Astrocyte of the spinal cord (primary cell): ENCODE measurements at places on chromosomes 13 and 19.

- DNase-seq, result peak; percentile 48
These were observed 655.5 kb downstream of the PCDH9 start for GRCh38 chr13:66574606-66575005.

DNA sequence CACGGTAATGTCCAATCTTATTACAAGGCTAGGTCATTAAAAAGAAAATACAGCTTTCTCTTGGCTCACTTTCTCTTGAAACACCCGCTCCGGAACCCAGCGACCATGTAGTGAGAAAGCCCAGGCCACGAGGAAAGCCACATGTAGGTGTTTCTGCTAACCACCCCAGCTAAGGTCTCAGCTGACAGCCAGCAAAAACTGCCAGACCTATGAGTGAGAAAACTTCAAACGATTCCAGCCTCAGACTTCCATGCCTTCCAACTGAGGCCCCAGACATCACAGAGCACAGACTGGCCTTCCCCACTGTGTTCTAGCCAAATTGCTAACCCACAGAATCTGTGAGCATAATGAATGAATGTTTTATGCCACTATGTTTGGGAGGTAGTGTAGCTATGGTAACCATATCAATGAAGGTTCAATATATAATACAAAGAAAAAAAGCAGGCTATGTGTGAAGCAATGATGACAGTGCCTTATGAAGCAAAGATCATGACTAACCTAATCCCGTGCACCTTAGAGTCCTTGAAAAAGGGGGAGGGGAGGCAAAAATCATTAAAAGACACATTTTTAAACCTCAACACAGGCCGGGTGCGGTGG is 11.9 kb upstream of the TPTE2 start:
- no peak for DNase-seq

DNA sequence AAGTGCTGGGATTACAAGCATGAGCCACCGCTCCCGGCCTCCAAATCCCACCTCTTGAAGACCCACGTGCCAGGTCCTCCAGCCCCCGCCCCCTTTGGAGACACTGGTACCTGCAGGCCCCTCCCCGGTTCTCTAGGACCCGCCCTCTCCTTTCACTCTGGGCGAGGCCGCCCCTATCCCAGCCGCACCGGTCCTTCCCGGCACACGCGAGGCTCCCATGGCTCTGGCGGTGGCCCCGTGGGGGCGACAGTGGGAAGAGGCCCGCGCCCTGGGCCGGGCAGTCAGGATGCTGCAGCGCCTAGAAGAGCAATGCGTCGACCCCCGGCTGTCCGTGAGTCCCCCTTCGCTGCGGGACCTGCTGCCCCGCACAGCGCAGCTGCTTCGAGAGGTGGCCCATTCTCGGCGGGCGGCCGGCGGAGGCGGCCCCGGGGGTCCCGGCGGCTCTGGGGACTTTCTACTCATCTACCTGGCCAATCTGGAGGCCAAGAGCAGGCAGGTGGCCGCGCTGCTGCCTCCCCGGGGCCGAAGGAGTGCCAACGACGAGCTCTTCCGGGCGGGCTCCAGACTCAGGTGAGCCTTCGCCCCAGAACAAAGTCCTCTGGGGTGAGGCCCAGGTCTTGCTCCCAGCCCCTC is at the start of gene CBLC:
CBLC (plus strand) TSS at position 176 of the 633 bp plus-strand sequence; CDS start at position 218, 42 bp downstream.
- no peak for DNase-seq

- no peak for DNase-seq
These were observed at the start of gene ANKLE1 for GRCh38 chr19:17281391-17282304. Gene ANKLE1, plus strand, starts transcription at chr19:17281901. Its CDS starts 20 bp downstream, at chr19:17281921.

DNA sequence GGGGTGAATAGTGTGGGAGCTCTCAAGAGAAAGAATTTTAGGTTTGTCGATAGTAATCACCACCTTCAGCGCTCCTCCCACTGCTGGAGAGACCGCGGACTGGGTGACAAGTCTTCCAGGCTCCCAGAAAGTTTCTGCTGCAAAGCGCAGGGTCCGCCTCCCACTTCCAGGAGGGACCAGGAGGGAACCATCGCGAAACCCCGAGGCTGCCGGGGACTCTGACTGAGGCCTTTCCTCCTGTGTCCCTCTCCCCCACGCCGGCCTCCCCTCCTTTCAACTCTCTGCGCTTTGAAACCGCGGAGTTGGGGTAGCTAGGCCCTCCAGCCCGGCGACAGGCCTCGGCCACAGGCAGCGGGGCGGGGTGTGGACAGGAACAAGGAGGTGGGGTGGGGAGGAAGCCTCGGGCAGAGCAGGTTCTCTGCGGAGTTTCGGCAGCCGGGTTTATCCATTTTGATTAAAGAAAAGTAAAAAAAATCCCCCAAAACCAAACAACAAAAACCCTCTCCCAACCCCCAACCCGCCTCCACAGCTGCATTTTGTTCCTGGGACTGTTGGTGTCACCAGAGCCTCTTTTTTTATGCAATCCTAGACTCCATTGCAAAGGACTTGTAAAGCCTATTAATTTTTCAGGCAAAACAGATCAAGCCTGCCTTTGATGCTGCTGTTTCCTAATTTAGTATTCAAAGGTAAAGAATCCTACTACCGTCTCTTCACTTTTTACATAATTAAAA is 157.2 kb downstream of the TM9SF2 start:
- peak; percentile 82 for DNase-seq

DNA sequence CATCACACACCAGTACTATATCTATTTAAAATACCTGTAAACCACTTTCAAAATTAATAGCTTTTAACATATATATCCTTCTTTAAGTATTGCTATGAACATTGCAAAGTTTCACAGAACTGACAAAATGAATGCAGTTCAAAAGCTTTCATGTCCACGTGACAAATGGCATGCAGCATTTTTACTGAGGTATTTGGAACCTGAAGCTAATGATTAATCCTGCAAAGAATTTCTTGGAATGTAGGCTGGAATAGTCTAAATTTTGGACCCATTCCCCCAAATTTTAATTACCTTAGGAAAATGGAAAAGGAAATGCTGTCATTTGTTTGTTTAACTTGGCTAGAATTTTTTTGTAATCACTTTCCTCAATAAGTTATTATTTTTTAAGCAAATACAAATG is 423.8 kb upstream of the GPC6 start:
- DNase-seq, result no peak

GRCh38 chr19:13116282-13117175 is at the start of gene TRMT1:
Gene TRMT1, minus strand, starts transcription at chr19:13116740. Its CDS starts 341 bp downstream, at chr19:13116399.
- peak; percentile 93 for DNase-seq

DNA sequence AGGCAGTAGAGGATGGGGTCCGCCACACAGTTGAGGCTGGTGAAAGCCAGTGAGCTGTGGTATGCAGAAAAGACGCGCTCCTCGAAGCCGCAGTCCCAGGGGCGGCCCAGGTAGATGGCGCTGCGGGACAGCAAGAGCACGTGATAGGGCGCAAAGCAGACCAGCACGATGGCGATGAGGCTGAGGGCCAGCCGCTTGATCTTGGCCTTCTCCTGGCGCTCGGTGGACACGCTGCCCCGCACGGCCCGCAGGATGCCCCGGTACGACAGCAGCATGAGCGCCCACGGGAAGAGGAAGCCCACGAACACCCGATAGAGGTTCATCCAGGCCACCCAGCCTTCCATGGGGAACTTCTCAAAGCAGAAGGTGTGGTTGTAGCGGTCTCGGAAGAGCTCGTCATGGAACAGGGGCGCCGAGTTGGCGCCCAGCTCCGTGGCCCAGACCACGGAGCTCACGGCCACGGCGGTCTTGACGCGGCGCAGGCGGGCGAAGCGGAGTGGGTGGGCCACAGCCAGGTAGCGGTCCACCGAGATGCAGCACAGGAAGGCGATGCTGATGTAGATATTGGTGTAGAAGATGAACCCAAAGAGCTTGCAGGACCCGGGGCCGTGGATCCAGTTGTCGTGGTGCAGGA is 6.5 kb upstream of the OPA3 start:
- peak; percentile 19 for DNase-seq

- DNase-seq, result no peak
These were observed 134.7 kb downstream of the KCNRG start for GRCh38 chr13:50149932-50150331.

- DNase-seq, result no peak
These were observed 29.8 kb upstream of the SPACA7 start for GRCh38 chr13:112346173-112346898.

DNA sequence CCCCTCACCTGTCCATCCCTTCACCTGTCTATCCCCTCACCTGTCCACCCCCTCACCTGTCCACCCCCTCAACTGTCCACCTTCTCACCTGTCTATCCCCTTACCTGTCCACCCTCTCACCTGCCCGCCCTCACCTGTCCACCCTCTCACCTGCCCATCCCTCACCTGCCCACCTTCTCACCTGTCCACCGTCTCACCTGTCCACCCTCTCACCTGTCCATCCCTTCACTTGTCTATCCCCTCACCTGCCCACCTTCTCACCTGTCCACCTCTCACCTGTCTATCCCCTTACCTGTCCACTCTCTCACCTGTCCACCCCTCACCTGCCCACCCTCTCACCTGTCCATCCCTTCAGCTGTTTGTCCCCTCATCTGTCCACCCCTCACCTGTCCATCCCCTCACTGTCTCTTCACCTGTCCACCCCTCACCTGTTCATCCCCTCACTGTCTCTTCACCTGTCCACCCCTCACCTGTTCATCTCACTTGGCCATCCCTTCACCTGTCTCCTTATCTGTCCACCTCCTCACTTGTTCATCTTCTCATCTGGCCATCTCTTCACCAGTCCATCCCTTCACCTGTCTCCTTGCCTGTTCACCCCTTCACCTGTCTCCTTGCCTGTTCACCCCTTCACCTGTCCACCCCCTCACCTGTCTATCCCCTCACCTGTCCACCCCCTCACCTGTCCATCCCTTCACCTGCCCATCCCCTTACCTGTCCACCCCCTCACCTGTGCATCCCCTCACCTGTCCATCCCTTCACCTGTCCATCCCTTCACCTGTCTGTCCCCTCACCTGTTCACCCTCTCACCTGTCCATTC is 12.7 kb upstream of the KANK2 start:
- no peak for DNase-seq

DNA sequence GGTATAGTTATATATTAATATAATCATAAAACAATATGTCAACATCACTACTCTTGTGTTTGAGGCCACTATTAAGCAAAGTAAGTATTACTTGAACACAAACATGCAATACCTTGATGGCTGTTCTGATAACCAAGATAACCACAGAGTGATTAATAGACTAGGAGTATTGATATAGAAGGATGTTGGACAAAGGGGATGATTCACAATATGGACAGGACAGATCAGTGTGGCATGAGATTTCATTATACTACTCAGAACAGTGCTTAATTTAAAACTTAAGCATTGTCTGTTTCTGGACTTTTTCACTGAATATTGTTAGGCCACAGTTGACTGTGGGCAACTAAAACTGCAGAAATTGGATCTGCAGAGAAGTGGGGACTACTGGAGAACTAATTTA is 384.2 kb downstream of the SLITRK1 start:
- DNase-seq, result no peak

DNA sequence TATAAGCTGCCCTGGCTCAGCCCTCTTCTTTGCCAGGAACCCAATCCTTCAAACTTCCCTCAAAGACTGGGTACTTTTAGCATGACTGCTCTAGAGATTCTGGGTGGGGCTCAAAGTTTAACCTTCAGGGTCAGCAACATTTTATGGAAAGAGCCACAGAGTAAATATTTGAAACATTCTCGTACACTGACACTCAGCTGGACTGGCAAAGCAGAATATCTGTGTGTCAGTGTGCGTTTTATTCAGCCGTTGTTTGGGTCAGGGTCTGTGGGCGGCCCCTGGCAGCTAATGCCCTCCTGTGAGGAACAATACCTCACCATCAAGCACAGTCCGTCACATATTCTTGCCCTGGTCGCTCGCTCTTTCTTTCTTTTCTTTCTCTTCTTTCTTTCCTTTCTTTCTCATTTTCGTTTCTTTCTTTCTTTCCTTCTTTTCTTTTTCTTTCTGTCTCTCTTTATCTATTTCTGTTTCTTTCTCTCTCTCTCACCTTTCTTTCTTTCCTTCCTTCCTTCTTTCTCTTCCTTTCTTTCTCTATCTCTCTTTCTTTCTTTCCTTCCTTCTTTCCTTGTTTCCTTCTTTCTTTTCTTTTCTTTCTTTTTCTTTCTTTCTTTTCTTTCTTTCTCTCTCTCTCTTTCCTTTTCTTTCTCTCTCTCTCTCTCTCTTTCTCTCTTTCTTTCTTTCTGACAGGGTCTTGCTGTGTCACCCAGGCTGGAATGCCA is 10.7 kb downstream of the DPRX start:
- no peak for DNase-seq

DNA sequence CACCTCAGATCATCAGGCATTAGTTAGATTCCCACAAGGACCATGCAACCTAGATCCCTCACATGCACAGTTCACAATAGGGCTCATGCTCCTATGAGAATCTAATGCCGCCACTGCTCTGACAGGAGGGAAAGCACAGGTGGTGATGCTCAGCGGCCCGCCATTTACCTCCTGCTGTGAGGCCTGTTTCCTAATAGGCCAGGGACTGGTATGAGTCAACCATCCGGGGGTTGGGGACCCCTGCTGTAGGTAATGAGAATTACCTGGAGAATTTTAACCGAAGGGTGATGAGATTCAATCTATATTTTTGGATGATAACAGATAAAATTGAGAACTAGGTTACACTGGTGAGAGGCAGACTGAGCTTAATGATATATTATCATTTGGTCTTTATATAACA is 101.4 kb downstream of the LACC1 start:
- no peak for DNase-seq

- peak; percentile 57 for DNase-seq
These were observed 33.8 kb upstream of the GARRE1 start for GRCh38 chr19:34220472-34221063.

- no peak for DNase-seq
These were observed 24.7 kb downstream of the ZSWIM9 start for GRCh38 chr19:48194844-48195830.

- no peak for DNase-seq
These were observed 177.5 kb downstream of the NDFIP2 start for GRCh38 chr13:79658333-79658975.

GRCh38 chr19:56840451-56841192 is at the start of the genes PEG3 and ZIM2:
Gene PEG3, minus strand, starts transcription at chr19:56840726. Its CDS starts 16,071 bp downstream, at chr19:56824655.
Gene ZIM2, minus strand, starts transcription at chr19:56840726. Its CDS starts 16,449 bp downstream, at chr19:56824277.
- no peak for DNase-seq

- DNase-seq, result no peak
These were observed 249.6 kb downstream of the GPC5 start for GRCh38 chr13:91648012-91648411.
